Hepatocyte (in vitro differentiated cells): ENCODE measurements at places on chromosomes 6 and 20.
A peak's percentile ranks its signal among the peaks of the same experiment; 100 is the strongest.

DNA sequence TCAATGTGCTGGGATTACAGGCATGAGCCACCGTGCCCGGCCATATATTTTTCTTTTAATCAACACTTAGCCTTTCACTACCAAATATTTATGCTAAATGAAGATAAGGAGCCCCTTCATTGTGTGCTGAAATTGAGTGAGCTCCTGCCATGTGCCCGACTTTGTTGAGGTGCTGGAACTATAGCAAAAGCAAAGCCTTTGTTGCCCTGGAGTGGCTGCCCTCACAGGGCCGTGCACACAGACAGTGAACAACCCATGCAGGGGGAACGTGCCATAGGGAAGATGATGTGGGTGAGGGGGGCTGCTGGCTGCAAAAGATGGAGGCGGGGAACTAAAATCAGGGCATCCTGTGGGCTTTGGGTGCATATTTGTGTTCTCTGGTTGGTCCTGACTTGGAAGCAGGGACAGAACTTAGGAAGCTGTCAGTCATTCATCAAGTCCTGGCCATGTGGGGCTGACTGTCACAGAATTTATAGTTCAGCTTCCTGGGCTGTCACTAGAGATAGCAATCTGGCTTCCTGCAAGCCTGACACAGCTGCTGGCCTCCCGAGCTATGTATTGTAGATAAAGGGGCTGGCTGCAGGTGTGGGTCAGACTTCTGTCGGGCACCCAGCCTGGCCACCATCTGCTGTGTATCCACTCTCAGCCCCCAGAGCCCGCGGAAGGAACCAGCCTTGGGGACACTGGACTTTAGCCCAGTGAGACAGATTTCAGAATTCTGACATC, 56.8 kb upstream of the MPC1 start:
- DNase-seq: no peak

- no peak for DNase-seq
These were observed 40.3 kb downstream of the PTPN1 start for GRCh38 chr20:50550531-50550930.

DNA sequence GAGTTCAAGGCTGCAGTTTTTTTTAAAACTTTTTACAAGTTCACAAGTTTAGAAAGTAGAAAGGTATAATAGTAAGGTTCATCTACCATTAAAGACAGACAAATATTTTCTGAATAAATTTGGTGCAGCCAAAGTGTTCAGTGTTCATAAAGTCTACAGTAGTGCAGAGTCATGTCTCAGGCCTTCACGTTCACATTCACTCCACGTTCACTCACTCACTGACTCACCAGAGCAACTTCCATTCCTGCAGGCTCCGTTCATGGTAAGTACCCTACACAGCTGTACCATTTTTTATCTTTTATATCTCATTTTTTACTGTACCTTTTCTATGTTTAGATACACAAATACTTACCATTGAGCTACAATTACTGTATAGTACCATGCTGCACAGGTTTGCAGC, 67.6 kb downstream of the B4GALT5 start:
- DNase-seq: no peak

GRCh38 chr6:33207552-33208090, 679 bp upstream of the RING1 start:
- DNase-seq: peak; percentile 80

GRCh38 chr6:44235891-44236516, 10.9 kb upstream of the HSP90AB1 start:
- no peak for DNase-seq

DNA sequence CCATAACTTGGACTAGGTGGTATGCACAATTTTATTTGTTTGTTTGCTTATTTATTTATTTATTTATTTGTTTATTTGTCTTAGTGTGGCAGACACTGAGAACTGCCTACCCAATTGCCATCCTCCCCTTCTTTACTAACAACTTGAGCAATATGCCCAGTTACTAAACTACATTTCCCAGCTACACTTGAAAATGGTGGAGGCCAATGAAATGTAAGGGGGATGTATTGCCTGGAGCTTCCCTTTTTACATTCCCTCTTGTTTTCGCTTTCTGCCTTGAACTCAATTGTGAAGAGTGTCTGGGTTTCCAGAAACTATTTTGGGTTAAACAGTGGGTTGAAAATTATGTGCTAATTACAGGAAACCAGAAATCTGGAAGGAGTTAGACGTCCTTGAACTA, 152.7 kb upstream of the FKBP1C start:
- DNase-seq: no peak

DNA sequence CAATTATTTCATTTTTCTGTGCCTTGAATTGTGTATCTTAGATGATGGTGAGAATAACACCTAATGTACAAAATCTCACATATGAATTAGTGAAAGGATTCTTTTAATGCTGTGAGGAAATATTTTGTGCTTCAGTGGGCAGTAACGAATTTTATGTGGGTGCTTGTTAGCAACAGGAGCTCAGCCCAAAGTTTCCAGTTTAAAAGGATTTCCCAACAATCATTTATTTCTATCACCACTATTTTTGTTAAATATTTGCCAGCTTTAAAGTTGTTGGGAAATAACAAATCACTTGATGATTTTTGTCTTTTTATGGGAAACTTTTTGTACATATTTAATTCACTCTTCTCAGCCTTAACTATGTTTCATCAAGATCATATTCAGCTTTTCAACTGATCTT, 111.8 kb downstream of the QKI start:
- DNase-seq: no peak

DNA sequence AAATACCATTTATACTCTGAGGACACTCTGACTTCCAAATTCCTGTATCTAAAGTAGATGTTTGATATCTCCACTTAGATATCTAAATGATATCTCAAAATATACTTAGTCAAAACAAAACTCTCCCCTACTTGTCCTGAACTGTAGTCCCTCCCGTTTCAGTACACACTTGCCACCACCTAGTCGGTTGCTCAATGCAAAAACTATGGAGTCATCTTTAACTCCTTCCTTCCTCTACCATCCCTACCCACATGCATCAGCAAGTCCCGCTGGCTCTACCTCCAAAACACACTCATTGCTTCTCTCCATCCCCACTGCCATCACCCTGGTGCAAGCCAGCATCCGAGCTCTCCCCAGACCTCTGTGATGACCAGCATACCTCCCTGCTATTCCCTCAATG, 13.2 kb downstream of the STX7 start:
- no peak for DNase-seq

DNA sequence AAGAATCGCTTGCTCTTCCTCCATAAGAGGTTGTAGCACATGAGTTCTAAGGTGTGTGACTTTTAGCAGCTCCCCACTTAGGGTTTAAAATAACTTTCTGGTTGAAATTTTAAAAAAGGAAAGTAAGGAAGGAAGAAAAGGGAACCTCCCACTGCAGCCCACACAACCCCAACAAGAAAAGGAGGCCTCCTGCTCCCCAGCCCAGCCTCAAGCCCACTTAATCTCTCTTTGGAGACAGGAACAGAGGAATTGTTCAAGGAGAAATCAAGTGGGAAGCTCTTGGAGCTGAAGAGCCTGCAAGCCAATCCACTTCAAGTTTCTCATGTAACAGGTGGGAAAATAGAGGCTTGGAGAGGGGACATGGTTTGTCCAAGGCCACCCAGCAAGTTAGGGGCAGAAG, 39.1 kb upstream of the PREX1 start:
- DNase-seq: no peak

DNA sequence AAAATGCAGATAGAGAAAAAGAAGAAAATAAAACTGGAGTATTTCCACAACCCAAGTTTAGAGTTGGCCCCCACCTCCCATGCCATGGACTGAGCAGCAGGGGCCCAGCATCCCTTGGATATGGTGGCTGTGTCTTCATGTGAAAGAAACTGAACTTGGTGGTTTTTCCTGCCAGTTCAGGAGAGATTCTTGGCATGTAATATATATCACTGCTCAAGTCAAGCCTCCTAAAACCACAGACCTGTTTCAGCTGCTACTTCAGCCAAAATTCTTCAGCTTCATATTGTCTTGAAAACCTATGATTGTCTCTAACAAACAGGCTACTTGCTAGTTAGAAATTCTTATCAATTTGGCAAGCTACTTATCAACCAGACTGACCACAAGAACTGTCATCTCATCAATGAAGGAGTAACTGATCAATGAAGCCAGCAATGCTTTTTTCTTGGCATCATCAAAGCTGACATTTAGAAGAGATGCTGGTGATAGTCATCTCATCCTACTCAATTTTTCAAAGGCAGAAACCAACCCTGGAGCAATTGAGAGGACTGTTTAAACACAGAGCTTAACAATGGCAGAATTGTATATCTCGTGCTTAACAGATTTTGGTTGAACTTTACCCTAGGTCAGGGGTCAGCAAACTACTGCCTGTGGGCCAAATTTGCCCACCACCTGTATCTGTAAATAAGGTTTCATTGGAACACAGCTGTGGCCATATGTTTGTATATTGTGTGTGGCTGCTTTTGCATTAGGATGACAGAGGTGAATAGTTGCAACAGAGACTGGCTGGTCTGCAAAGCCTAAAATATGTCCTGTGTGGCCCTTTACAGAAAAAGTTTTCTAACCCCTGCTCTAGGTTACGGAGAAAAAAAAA, 10.4 kb upstream of the NOL7 start:
- no peak for DNase-seq

GRCh38 chr6:155116571-155116910, 121.4 kb downstream of the TIAM2 start:
- no peak for DNase-seq

GRCh38 chr6:116667623-116668022, 943 bp downstream of the ZUP1 start:
- no peak for DNase-seq

DNA sequence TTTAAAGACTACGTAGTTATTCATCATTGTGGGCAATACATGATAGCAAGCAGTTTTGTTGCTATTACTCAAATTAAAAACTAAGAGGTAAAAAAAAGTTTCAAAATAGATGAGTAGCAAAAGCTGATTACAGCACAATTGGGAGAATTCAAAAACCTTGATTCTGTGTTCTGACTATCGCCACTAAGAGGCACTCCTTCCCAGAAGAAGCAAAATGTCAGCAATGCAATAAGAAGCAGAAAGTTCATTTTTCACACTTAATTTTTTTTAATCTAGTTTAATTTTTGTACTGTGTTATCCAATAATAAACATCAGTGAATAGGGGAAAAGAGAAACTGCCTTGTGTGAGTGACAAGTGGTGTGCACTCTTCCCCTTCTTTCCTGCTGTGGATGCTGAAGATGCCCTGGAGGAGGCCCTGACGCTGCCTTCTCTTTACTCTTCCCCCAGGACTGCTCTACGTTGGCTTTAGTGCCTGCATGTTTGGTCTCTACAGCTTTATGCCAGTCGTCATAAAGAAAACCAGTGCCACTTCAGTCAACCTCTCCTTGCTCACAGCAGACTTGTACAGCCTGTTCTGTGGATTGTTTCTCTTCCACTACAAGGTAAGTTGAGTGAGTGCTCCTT, 263.2 kb upstream of the PLN start:
- no peak for DNase-seq

- DNase-seq: no peak
These were observed 99.3 kb downstream of the PSMB1 start for GRCh38 chr6:170453586-170454511.

DNA sequence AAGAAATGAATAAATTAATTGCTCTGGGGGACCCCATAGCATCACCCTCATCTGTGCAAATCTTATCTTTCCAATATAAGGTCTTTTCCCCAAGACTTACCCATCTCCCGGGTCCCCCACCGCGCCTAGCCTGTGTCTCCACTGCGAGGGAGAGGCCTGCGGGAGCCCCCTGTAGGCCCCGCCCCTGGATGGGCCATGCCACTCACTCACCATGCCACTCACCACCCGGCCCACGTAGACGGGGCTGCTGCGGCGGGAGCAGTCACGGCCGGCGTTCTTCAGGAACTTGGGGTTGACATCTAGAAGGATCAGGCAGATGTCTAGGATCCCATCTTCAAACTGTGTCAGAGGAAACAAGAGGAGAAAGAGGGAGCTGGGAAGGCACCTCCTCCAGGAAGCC, 17.3 kb downstream of the TGM2 start:
- DNase-seq: no peak

- no peak for DNase-seq
These were observed 121.4 kb downstream of the UNC5CL start for GRCh38 chr6:40917603-40918002.

DNA sequence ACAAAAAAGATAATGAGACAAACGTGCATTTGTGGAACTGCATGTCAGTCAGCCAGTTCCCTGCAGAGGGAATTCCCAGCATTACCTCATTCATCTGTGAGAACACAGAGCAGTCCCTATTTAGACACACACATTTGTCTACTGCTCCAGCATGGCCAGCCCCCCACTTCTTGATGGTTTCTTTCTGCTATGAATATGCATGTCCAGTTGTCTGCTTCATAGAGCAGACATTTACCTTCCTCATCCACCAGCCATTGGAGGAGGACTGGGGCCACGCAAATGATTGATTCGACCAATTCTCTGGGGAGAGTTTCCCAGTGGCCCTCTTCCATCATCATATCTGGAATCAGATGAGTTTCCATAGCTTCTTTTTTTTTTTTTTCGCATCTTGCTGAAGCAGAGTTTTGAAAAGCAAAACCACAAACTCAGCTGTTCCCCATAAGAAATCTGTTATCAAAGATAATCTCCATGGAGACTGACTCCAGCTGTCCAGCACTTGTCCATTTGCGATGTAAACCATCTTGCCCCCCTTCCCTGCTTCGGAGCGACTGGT, 11.8 kb downstream of the ENPP1 start:
- DNase-seq: peak; percentile 51

DNA sequence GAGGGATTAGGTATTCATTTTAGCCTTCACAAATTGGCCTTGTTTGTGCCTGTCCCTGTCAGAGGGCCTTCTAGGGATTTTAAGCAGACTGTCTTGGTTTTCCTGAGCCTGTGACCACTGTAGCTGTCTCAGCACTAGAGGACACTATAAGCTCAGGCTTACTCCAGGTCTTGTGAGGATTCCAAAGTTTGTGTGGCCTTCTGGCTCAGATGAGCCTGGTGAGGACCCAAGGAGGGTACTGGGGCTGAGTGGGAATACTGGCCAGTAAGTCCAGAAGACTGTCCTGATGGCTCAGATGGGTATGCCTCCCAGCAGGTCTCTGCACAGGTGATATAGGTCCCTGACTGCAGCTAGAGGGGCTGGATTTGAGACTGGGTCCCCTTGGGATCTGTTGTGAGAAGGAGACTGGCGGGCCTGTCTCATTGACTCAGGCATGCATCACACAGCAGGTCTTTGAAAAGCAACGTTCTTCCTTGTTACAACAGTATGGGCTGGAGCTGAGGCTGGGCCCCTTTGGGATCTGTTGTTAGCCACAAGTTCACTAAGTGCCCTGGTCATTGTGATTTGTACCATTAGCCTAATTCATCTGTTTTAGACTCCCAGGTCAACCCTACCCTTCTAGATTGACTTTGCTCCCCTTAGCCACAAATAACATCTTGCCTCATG, 26.3 kb upstream of the TFB1M start:
- DNase-seq: no peak

DNA sequence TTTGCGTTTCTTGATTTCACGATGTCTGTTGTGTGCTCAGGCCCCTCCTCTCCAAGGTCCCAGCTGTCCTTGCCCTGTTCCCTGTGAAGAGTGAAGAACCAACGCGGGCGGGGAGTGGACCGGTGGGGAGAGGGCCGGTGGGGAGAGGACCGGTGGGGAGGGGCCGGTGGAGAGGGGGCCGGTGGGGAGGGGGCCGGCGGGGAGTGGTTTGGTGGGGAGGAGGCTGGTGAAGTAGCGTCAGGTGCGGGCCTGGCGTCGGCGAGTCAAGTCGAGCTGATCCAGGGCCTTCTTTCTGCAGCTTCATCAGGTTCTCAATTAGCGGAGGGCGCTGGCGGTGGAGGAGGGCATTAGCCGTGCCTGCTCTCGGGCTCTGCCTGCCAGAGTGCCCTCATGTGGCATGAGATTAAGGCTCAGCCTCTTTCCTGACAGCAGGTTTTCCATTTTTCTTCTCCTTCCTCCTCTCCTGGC, 21.2 kb upstream of the BHLHE23 start:
- DNase-seq: no peak

GRCh38 chr6:89117211-89118108, at the start of gene SRSF12:
Gene SRSF12 (minus strand): TSS chr6:89118071. CDS start chr6:89117887, 184 bp downstream.
- DNase-seq: peak; percentile 62
